Neural crest cell (in vitro differentiated cells): ENCODE measurements at places on chromosomes 5 and 9.

GRCh38 chr5:81860778-81861177 lies 109.9 kb upstream of the SSBP2 start:
- DNase-seq, result no peak

- no peak for DNase-seq
Observed at GRCh38 chr5:30838936-30839496, 354.5 kb upstream of the CDH6 start.

GRCh38 chr5:135069895-135070657 lies 36.0 kb upstream of the PITX1 start:
- no peak for DNase-seq

DNA sequence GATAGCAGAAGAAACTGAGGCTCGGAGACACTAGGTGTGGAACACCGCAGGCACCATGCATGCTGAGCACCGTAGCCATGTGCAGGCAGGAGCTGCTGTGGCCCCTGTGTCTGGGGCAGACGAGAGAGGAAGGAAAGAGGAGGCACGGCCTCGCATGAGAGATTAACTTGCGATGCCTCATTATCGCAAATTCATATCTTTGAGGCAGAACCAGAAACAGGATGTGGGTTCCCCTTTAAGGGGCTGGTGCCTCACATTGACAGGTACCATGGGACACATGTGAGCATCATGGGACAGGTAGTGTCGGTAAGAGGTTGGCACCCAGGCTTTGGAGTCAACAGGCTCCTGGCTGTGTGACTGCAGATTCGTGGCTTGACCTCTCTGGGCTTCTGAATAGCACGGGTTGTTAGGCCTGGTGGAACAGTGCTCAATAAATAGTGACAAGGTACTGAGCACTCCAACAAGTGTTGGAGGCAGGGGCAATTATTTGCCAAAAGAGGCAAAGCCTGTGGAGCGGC lies 40.8 kb downstream of the NAIF1 start:
- DNase-seq, result no peak

DNA sequence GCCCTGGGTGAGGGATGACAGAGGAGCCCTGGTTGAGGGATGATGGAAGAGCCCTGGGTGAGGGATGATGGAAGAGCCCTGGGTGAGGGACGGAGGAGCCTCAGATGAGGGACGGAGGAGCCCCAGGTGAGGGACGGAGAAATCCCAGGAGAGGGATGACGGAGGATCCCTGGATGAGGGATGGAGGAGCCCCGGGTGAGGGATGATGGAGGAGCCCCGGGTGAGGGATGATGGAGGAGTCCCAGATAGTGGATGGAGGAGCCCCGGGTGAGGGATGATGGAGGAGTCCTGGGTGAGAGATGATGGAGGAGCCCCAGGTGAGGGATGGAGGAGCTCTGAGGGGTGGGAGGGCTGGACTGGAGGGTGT lies 10.9 kb downstream of the PHF2 start:
- no peak for DNase-seq

GRCh38 chr9:131873335-131873734 lies 133.5 kb upstream of the RAPGEF1 start:
- no peak for DNase-seq

DNA sequence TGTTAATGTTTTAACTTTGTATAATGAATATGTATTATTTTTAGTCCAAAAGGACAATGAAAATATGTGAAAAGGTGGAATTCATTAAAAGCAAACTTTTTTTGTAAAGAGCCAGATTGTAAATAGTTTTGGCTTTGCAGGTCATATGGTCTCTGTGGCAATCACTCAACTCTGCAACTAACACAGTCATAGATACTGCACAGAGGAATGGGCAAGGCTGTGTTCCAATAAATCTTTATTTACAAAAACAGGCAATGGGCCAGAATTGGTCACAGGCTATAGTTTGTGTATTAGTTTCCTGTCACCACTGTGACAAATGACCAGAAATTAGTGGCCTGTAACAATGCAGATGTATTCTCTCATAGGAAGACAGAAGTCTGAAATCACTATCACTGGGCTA lies 125.4 kb upstream of the PTCH1 start:
- DNase-seq, result no peak

DNA sequence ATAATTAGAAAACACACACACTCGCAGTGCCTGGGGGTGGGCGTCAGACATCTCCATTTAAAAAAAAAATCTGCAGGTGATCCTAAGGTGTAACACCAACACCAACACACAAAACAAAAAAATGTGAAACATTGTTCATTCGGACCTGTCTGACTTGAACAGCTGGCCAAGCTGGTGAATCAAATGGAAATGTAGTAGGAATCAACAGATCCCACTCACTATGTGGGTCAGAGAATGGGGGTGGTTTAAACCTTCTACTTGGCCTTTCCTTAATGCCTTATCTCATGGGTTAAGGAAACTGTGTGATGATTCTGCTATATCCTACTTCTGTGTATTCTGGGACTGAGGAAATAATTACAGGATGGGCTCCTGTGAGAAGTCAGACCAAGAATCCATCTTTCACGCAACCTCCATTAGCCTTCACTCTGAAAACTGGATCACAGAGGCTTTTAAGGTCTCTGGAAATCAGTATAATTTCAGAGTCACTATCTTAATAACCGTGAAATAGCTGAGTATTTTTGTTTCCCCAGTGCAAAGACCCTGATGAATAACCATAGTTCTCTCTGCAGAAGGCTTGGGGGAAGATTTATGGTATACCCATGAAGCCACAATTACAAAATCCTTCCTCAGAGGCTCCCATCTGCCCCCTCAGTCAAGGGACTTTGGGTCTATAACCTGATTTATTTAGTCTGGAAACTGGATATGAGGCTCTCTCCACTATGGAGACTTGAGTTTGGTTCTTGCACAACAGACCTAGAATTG lies 17.2 kb upstream of the MCCC2 start:
- no peak for DNase-seq

DNA sequence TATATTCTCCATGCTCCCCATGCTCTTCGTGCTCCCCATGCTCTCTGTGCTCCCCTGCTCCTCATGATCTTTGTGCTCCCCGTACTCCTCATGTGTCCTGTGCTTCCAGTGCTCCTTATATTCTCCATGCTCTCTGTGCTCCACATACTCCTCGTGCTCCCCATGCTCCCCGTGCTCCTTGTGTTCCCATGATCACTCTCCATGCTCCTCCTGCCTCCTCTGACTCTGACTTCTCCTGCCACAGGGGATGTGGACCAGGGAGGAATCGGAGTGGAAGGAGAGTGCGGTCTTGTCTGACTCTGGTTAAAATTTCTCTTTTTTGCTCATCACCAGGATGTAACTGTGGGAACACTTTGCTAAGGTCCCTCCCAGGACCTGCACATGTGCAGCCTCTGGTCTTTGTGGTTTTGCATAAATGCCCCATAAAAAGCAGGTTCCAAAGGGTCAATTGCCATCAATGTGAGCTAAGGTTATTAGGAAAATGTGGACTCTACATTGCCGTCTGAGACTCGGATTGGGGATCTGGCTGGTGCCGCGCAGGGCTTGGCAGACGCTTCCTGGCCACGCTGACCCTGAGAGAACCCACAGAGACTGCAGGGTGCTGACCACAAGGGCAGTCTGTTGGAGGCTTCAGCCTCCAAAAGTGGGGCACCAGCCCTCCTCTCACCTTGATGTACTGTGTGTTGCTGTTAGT lies 52.5 kb downstream of the TRIP13 start:
- DNase-seq, result no peak

- DNase-seq, result peak; percentile 43
Observed at GRCh38 chr5:157328277-157328912, 62.5 kb downstream of the CYFIP2 start.

DNA sequence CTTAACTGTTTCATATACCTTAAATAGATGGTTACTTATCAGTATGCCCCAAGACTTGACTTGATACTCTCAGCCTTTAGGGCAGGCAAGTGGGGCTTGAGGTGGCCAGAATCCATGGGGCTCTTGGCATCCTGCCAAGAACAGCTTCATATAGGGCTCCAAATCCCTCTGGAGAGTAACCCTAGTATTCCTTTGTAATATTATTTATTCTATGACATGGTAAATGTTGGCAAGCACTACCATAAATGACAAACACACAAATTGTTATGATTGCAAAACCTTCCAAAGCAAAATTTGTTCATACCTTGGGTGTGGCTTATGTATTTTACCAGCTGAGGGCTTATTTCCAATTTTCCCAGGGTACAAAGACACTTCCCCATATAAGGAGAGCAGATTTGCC lies 257.4 kb upstream of the TRPC7 start:
- DNase-seq, result no peak

GRCh38 chr5:179264783-179265513 lies 80.3 kb downstream of the ADAMTS2 start:
- no peak for DNase-seq

DNA sequence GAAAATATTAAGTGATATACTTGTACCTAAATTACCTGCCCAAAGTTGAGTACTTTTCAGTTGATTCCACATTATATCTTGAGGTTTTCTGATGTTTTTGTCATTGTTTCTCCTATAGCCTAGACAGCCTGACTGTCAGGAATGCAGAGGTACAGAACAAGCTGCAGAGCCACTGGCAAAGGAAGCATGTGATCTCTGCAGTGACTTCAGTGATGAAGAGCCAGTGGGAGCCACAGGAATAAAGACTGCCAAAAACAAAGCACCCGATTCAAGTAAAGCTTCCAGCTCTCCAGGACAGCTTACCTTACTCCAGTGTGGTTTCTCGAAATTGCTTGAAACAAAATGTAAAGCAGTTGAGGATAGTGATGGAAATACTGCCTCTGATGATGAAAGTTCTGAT lies 96.3 kb downstream of the ERCC6L2 start:
- no peak for DNase-seq

GRCh38 chr9:3850098-3850497 lies 324.3 kb upstream of the RFX3 start:
- DNase-seq, result no peak

- DNase-seq, result peak; percentile 34
Observed at GRCh38 chr5:57221049-57221568, 47.2 kb downstream of the GPBP1 start.

- DNase-seq, result no peak
Observed at GRCh38 chr5:135942202-135942771, 12.5 kb downstream of the LECT2 start.

DNA sequence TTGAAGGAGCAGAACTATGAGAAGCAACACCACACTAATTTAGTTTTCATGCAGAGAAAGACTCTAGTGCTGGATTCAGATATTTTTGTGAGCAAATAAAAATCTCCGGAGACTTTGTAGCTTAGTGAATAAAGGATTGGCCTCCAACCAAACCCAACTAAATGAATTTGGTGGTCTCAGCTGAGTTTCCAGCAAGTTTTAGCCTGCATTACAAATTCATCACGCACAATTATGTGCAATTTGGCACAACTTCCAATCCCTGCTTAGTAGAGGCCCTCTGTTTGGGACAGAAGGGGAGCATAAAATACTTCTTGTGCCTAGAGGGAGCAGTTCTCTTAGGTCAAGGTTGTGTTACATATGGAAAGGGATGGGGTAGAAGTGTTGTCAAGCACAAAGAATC lies 112.3 kb upstream of the ADAMTSL1 start:
- no peak for DNase-seq

DNA sequence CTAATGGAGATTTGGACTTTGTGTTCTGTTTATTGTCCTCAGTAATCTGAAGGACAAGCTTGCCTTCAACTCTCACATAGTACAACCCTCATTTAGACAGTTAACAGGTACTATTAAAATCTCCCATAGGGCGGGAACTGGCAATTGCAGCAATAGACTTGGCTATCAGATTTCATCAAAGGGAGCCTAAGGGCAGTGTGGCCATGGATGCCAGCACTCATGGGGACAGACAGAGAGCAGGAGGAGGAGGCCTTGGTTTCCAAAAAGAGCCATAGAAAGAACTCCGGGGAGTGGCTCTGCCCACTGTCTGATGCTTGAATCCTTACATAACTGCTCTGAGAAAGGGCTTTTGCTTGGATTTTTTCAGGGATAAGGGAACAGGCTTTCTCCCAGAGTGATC lies 6.8 kb downstream of the SLC36A1 start:
- DNase-seq, result no peak

GRCh38 chr5:67315082-67315989 lies 118.7 kb upstream of the CD180 start:
- no peak for DNase-seq

- no peak for DNase-seq
Observed at GRCh38 chr5:113755516-113755915, 242.0 kb downstream of the YTHDC2 start.

GRCh38 chr9:89675058-89675742 lies 70.4 kb downstream of the GADD45G start:
- peak; percentile 48 for DNase-seq

DNA sequence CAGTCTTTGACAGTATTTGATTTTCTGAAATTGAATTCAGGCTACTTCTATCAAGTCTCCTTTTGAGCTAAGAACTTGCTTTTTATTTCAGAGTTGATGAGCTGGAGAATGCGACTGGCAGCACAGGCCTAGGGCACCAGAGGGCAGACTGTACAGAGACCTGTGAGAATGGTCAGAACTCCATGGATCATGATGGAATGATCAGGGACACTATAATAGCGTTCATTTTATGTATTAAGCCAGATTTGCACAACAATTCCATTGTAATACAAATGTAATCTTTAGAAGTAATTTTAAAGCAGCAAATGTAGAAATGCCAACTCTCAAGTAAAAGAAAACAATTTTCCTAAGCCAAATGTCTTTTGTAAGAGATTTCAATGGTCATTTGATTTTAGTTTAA lies 902.4 kb downstream of the NR2F1-AS1 start:
- no peak for DNase-seq

DNA sequence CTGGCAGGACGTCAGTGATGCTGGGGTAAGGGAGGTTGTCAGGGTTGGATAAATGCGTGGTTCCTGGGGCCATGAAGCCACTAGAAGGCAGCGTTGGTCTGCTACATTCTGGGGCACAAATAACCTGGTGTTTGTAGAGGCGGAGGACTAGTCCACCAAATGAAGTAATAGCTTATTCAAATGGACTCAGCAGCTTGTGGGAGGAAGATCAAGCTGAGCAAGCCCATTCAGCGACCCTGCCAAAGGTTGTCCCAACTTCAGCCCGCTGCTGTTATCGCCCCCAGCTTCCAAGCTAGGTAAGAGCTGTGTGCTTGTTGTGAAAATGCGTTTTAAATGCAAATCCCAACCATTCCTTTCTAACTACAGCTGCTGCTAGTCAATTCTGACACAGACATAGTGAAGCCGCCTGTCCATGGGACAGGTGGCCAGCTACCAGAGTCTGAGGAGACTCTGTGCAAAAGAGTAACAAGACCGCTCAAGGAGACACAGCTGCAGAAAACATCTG lies 7.6 kb upstream of the FAM240B start:
- no peak for DNase-seq

DNA sequence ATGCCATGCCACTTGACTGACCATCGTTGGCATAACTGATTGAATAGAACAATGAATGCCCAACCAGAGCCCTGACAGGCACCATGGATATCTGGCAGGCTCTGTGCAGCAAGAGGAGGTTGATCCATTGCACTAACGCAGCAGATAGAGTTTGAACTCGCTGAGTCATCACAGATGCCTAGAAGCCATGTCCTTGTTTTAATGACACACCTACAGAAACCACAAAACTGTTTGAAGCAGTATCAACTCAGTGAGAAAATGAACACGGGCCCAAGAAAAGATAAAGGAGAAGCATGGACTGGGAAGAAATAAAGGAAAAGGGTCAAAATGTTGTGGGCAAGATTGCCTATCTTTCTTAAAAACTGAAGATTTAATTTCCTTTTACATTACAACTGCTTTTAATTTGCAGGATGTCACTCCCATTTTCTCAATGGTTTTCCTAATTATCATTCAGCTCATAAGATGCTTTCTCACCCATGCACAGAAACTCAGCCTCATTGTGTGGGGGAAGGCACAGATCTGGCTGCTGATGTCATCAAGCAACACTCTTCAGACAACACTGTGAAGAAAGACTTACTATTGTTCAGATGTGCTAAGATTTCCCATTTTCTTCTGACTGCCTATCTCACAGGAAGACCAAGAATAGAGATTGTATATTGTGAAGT lies 129.0 kb downstream of the PIK3R1 start:
- DNase-seq, result no peak

GRCh38 chr9:128892221-128892921 lies 10.4 kb downstream of the LRRC8A start:
- no peak for DNase-seq
